ENCODE measurements at places on chromosomes 12 and 14.

GRCh38 chr14:47917344-47917954, 242.0 kb upstream of the MDGA2 start:
- no peaks in the 10 kb centered on the region for H3K4me1 ChIP-seq
- H3K36me3 ChIP-seq: no peaks in the 10 kb centered on the region
- no peaks in the 10 kb centered on the region for H3K27me3 ChIP-seq
- H3K4me3 ChIP-seq: no peak overlapping the region

DNA sequence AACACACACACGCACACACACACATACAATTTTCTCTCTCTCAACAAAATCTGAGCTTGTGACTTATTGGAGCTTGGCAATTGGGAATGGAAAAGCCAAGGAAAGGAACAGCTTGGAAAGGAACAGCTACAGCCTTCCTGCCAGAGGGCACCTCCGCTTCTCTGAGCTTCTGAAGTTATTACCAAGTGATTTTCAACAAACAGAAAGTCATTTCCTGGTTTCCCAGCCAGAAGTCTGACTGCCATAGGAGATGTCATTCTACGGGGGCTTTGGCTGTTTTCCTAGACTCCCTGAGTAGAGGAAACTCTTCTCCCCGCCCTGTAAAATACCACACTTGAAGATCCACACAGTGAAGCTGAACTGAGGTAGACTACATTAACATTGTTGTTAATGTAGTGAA, 198.3 kb downstream of the CFAP54 start:
- H3K36me3 ChIP-seq: no peaks in the 10 kb centered on the region
- no peaks in the 10 kb centered on the region for H3K27me3 ChIP-seq
- DNase-seq: no peak
- H3K4me3 ChIP-seq: no peak overlapping the region
- H3K4me1 ChIP-seq: no peaks in the 10 kb centered on the region
- H3K27ac ChIP-seq: no peak overlapping the region

GRCh38 chr14:106393742-106394141, 867.4 kb downstream of the TMEM121 start:
- H3K27me3 ChIP-seq: peaks cover 13% of the 10 kb centered on the region
- no peak overlapping the region for H3K27ac ChIP-seq
- no peak overlapping the region for H3K4me3 ChIP-seq
- no peaks in the 10 kb centered on the region for H3K36me3 ChIP-seq
- no peaks in the 10 kb centered on the region for H3K4me1 ChIP-seq
- no peak for DNase-seq

DNA sequence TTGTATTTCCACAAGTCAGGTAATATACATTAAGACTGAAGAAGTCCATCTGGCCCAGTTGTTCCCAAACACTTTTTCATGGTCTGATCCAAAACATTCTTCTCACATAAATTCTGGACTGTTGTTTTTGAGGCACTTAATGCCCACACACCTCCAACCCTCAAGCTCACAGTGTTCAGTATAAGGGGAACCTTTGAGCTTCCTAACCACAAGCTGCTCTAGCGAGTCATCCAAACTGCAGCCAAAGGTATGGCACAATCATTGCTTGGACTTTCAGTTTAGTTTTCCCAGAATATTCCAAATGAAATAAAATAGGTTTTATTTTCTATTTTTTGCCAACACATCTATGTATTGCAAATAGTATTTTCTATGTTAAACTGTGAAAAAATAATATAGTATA, 103.0 kb downstream of the PUS7L start:
- no peak overlapping the region for H3K27ac ChIP-seq
- H3K4me1 ChIP-seq: no peaks in the 10 kb centered on the region
- no peak overlapping the region for H3K4me3 ChIP-seq
- DNase-seq: no peak
- no peaks in the 10 kb centered on the region for H3K36me3 ChIP-seq
